Activated CD4-positive, alpha-beta T cell treated with anti-CD3 and anti-CD28 coated beads for 24 hours (primary cell): ENCODE measurements at places on chromosomes 7 and 10.

DNA sequence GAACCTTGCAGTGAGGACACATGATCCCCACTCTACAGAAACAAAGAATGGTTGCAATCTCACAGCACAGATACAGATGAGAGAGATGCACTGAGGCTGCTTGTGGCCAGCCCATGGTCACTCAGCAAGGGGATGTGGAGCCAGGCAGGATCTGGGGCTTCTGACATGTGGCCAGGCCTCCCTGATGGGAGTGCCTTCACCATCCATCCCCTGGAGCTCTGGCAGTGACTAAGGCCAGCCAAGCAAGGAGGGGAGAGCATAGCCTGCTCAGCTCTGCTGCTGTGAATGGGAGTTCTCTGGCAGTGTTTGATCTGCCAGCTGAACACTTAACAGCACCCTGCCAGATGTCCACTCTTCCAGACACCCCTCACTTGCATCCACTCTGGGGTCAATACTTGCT lies 19.8 kb downstream of the C10orf71 start:
- no peak for DNase-seq

- no peak for DNase-seq
Measured at GRCh38 chr10:72259491-72260238, 14.1 kb upstream of the DDIT4 start.

DNA sequence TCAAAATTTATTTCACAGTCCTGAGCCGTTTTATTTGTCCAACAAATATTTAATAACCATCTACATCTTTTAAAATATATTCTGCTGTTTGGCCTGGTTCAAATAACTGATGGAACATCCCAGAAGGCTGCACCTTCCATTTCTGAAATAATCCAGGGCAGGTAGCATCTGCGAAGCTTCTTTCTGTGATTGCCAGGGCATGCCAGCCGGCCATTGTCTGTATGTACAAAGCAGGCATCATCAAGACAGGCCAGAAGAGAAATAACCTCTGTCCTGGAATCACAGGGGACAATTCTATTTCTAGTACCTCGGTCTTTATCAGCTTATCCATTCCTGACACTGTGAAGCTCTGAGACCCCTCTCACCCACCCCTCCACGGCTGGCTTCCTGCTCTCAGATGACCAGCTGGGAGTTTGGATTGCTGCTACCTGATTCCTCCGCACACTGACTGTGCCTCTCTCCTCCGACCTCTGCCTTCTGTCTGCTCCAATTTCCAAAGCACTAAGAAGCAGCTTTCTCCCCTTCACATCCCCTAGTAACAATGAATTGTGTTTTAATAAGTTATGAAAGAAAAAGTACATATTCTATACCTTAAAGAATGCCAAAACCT lies 8.0 kb downstream of the DGKI start:
- DNase-seq: no peak

DNA sequence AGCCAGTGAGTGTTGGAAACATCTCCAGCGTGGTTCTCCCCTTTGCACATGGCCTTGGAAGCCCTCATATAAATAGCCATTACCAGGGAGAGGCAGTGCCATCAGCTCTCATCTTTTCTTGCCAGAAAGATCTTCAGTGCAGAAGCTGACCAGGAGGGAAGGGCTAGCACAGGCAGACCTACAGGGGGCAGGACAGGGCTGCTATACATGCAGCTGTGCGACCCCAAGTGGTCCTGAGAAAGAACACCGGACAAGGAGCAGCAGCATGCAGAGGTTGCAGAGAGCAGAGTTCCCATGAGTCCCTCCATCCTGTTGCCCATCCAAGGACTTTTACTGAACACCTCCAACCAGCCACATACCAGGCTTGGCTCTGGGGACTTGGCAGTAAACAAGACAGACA lies 17.1 kb downstream of the GRID1 start:
- DNase-seq: no peak

DNA sequence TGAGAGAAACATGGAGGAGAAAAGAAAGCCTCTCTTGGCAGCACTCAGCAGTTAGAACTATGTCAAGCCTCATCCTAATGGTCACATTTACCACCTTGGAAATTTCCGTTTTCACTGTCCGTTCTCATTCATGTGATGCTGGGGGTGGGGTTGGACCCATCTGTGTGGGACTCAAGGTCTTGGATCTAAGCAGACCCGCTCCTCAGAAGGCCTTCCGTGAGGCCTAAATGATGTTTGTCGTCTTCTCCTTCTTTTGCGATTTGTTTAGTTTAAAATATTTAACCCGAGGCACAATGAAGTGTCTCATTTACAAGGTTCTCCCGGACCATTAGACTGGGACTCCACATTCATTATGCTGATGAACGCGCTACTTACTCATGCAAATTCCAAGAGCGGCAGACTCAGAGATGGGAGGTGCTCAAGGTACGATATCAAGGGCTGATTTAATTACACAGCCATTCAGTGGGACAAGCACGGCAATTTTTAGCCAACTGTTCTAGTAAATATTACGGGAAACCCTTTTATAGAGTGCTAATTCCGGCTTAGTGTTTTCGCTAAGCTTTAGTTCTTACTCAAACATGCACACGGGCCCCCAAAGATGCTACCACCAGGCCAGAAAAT lies 109.1 kb upstream of the EFCAB10 start:
- DNase-seq: no peak

GRCh38 chr7:100208911-100209408 lies 10.8 kb upstream of the PVRIG start:
- no peak for DNase-seq

- DNase-seq: peak; percentile 10
Measured at GRCh38 chr7:105205592-105206237, 183.0 kb downstream of the SRPK2 start.

DNA sequence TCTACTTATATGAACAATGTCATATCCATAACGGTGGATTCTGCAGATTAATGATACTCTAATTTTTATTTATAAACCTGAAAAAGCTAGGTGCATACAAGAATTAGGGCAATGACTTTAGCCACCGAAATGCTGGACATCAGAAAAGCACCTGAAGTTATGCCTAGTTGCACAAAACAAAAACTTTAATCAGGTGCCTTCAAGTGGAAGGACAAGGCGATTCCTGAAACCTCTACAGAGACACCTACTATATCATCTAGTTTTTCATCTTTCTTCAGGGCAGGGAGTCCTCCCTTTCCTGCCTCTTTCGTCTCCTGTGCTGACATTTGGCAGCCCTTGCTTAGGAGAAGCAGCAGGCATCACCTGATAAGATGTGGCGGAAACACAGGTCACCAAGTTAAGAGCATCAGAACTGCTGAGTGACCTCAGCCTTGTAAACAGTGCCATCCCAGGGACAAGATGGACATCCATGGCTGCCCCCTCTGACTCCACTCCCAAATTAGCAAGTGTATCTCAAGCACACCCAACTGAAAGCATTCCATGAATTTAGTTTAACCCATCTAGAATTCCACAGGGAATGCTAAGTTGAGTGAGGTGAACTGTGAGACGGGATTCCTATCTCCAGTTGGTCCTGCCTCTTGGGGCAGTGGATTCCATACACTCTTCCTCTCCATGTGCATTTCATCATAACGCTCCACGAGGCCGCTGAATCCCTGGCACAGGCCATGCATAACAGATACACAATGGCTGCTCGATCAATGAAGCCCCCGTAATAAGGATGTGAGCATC lies 5.8 kb downstream of the ITPRIP start:
- DNase-seq: no peak

DNA sequence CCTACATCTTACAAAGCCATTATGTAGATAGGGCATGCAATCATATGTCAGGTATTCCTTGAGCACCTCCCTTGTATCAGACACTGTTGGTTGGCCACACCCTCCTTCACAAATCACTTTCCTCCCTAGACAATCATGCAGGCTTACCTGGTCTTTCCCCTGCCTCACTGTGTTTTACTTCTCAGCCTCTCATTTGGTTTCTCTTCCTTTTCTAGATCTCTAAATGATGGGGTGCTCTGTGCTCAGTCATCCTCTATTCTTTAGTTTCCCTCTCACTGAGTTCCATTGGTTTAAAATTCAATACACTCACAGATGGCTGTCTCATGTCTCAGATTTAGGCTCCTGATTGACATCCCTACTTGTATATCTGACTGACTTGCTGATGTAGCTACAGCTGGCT lies 31.4 kb downstream of the ANK3 start:
- DNase-seq: no peak

GRCh38 chr7:123824754-123825067 lies 20.3 kb upstream of the HYAL4 start:
- no peak for DNase-seq

DNA sequence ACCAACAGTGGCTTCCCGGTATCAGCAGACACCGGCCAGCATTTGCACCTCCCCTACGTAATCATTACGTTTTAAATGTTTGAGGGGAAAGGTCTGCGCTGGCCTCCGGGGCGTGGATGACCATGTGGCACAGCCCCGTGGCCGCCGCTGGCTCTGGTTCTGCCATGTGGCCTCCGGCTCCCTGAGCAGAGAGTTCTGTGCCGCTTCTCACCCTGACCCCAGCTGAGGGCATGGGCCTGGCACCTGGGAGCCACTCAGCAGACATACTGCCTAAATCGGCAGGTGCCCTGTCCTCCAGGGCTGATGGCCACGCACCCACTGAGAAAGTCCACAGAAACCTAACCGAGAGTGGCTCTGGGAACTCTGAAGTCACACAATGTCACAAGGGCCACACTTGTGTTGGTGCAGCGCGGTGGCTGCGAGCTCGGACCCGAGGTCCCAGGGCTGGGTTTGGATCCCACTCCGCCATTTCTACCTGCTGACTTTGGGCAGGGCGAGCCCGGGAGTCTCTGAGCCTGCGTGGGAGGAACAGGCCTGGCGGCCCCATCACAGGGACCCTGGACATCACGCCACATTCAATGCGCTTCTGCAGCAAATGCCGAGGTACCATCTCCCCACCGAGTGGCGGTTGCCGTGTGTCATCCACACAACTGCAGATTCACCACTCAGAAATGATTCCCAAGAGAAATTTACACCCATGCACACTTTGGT lies 25.3 kb downstream of the CFAP46 start:
- no peak for DNase-seq

- no peak for DNase-seq
Measured at GRCh38 chr10:101580486-101581399, 7.3 kb downstream of the POLL start.

- no peak for DNase-seq
Measured at GRCh38 chr10:114779803-114780576, 41.6 kb upstream of the FHIP2A start.

GRCh38 chr7:106618480-106618879 lies 42.5 kb downstream of the CCDC71L start:
- no peak for DNase-seq

DNA sequence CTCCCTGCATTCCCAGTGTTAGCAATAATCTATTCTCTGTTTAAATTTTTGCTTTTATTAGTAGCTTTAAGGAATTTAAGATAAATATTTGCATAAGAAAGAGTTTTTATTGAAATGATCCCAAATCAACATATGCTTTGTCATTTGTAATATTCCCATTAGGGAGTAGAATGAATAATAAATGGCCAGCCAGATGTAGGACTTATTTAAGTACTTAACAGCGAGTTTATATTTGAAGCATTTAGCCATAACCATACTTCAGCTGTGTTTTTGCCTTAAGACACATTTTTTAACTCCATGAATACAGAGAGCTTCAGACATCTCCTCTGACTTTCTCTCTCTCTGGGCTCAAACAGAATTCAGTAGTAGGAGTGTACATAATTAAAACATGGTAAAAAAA lies 103.6 kb downstream of the HGF start:
- no peak for DNase-seq

DNA sequence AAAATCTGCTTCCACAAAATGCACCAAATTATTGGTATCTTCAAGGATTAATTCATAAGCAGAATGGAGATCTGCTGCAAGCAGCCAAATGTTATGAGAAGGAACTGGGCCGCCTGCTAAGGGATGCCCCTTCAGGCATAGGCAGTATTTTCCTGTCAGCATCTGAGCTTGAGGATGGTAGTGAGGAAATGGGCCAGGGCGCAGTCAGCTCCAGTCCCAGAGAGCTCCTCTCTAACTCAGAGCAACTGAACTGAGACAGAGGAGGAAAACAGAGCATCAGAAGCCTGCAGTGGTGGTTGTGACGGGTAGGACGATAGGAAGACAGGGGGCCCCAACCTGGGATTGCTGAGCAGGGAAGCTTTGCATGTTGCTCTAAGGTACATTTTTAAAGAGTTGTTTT lies 12.1 kb downstream of the IFIT3 start:
- DNase-seq: no peak

DNA sequence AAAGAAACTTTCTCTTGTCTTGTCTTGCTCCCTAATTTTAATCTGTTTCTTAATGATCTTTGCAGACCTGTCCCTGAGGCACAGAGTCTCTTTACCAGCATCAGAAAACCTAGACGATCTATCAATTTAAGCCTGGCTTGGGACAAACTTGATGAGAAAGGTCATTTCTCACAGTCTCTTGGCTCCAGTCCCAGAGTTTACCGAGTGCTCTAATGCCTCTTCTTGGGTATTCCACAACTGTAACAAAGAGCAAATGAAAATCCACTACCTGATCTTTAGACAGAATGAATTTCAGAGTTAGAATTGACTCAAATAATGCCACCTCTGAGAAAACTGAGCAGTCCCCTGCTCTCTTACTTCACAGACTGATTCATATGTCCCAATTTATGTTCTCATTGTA lies 106.4 kb upstream of the DNAJB12 start:
- no peak for DNase-seq
